Heart left ventricle (tissue), 16 donors: ENCODE measurements at places on chromosomes 2 and 18. TPM values are rescaled to one million over a fixed set of nuclear protein-coding genes. Genes with fewer than 3 reads are reported as not detected.

- DNase-seq: no peak
- no peaks in the 10 kb centered on the region for H3K36me3 ChIP-seq
- peak overlapping the region; percentile 79 for H3K27ac ChIP-seq
- H3K4me1 ChIP-seq: peaks cover 21% of the 10 kb centered on the region
These were observed 67.4 kb downstream of the BCL11A start for GRCh38 chr2:60486067-60486466.

DNA sequence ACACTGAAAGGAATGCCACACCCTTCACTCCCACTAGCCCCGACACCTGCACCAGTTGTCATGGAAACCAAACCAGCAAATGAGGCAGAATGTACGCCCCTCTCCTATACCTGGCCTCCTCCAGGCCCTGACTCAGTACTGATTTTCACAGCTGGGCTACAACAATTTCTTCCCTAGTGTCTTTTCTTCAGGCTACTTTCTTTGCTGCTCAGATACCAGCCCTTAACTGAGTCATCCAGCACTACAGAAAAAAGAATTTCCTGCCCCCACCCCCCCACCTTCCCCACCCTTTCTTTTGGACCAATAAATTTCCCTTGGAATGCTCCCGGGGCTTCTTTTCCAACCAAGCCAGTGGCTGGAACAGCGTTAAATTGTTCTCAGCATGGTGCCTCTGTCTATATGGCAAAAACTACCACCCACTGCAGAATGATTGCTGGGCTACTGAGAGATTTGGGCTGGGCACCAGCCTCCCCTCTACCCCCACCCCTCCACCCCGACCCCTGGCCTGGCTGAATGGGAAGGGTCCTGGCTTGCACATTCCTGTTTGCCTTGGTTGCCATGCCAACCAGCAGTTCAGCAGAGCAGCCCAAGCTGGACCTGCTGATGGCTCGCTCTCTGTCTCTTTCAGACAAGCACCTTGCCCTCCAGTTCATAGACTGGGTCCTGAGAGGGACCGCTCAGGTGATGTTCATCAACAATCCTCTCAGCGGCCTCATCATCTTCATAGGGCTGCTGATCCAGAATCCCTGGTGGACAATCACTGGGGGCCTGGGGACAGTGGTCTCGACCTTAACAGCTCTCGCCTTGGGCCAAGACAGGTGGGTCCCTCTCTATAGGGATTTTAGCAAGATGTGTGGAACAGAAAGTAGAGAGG is 11.3 kb downstream of the SLC14A2 start:
- H3K36me3 ChIP-seq: no peaks in the 10 kb centered on the region
- DNase-seq: no peak
- no peak overlapping the region for H3K4me3 ChIP-seq
- H3K27ac ChIP-seq: no peak overlapping the region
- H3K4me1 ChIP-seq: no peaks in the 10 kb centered on the region

DNA sequence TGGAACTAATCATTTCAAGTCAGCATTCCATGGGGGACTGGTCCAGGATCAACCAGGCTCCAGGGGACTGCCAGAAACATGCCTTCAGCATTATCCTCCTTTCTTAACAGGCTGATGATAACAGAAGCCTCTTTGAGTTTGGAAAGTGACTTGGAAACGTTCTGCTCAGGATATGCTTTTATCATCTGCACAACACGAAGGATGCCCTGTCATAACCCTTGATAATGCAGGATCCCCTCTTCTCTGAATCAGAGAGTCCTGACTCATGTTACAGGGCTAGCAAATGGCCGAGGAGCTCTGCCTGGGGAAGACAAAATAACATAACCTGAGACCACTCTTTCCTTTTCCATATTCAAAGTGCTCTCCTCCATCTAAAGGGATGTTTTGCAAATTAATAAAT is 6.7 kb downstream of the SCYGR3 start:
- H3K27me3 ChIP-seq: no peaks in the 10 kb centered on the region
- no peak overlapping the region for H3K4me3 ChIP-seq
- H3K4me1 ChIP-seq: no peaks in the 10 kb centered on the region
- no peaks in the 10 kb centered on the region for H3K36me3 ChIP-seq
- no peak overlapping the region for H3K27ac ChIP-seq

DNA sequence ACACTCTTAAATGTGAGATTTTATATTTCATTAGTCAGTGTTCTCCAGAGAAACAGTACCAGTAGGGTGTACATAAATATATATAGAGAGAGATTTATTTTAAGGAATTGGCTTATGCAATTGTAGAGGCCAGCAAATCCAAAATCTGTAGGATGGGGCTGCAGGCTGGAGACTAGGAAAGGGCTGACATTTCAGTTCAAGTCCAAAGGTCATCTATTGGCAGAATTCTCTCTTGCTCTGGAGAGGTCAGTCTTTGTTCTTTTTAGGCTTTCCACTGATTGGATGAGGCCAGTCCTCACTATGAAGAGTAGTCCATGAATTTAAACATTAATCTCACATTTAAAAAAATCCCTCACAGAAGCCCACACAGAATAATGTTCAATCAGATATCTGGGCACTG is 170.8 kb upstream of the NCKAP5 start:
- no peak overlapping the region for H3K4me3 ChIP-seq
- H3K36me3 ChIP-seq: no peaks in the 10 kb centered on the region
- DNase-seq: no peak
- H3K27ac ChIP-seq: no peak overlapping the region
- H3K27me3 ChIP-seq: no peaks in the 10 kb centered on the region

DNA sequence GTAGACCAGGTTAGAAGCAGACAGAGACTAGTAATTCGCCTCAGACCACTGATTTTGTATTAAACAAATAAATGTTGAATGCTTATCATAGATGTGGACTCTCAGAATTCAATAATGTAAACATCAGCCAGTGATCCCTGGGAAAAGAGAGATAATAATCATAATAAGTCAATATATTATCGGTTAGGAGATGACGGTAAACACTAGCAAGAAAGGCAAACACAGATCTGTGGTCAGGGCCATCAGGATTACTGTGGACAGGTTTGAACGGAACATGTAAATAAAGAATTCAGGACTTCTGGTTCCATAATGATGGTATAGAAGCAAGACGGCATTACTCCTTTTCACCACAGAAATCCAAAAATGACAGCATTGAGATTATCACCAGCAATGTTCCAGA is 861.6 kb downstream of the CBLN2 start:
- no peaks in the 10 kb centered on the region for H3K27me3 ChIP-seq
- H3K36me3 ChIP-seq: no peaks in the 10 kb centered on the region
- no peak for DNase-seq
- no peaks in the 10 kb centered on the region for H3K4me1 ChIP-seq
- H3K4me3 ChIP-seq: no peak overlapping the region

DNA sequence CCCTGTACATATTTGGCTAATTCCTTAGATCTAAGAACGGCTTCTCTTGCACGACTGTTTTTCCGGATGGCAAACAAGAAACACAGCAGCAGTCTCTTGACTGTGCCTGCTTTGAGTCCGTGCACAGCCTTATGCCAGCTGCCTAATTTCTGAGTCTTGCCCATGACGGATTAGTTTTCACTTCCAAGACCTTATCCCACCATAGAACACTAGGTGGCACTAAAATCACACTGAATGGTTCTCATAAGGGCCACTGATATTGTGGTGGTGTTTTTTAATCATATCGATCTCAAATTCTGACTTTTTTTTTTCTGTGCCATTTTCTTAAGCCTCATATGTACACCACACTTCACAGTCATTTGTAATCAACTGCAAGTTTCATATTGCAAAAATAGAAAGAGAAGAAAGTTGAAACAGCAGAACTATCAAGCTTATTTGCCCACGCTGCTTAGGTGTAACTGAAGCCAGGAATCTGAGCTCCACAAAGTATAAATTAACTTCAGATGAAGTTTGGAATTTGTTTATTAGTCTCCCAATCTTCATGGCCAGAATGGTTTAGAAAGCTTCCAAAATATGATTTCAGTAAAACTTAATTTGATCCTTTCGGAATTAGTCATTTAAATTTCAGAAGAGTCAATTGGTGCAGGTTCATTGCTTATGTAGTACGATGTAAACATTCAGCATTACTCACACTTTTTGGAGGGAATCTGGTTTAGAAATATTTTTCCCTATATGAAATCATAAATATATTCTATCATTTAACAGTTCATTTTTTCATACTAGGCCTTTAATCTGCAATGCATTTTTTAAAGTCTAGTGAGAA is 45.5 kb upstream of the SCN7A start:
- H3K27me3 ChIP-seq: no peaks in the 10 kb centered on the region
- H3K27ac ChIP-seq: no peak overlapping the region
- H3K4me1 ChIP-seq: no peaks in the 10 kb centered on the region
- no peak overlapping the region for H3K4me3 ChIP-seq
- no peak for DNase-seq

DNA sequence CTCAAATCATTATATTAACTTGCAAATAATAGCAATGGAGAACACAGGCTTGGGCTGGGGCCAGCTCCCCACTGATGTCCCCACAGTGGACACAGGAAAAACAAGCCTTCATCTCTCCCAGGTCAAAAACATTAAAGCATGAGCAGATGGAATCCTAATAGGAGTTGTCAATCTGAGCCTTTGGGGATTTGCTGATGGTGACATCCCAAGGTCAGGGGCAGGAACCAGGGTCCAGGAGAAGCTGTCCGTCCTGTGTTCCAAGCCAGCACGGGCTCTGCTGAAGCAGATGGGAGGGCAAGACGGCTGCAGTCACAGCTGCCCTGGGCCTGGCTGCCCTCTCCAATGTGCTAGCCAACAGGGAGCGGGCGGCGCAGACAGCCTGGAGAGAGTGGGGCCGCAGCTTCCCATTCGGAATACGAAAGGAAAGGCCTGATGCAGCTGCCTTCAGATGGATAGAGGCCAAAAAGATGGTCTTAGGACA is 135.5 kb downstream of the NDUFA10 start:
- no peak overlapping the region for H3K4me3 ChIP-seq
- no peak overlapping the region for H3K27ac ChIP-seq
- no peak for DNase-seq
- H3K36me3 ChIP-seq: no peaks in the 10 kb centered on the region
- H3K27me3 ChIP-seq: no peaks in the 10 kb centered on the region
- H3K4me1 ChIP-seq: no peaks in the 10 kb centered on the region

GRCh38 chr2:164568317-164568716 is 53.0 kb downstream of the GRB14 start:
- no peaks in the 10 kb centered on the region for H3K4me1 ChIP-seq
- no peaks in the 10 kb centered on the region for H3K36me3 ChIP-seq
- H3K4me3 ChIP-seq: peak overlapping the region; percentile 20
- no peaks in the 10 kb centered on the region for H3K27me3 ChIP-seq
- no peak overlapping the region for H3K27ac ChIP-seq

DNA sequence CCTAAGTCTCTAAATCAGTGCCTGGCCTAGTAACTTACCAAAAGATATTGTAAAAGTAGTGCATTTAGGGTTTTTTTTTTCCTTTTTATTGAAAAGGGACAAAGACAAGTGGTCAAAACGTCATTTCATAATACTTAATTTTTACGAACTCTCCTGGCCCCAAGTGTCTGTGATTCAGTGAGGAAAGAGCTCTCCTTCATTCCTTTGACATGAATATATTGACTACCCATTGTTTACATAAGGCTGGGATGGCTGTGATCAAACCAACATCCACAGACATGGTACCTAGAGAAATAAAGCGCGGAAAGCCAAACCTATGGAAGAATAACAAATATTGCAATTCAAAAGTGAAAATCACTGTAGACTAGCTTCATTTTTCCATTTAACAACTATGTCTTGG is 198.4 kb downstream of the BABAM2 start:
- no peak overlapping the region for H3K27ac ChIP-seq
- no peaks in the 10 kb centered on the region for H3K4me1 ChIP-seq
- no peaks in the 10 kb centered on the region for H3K36me3 ChIP-seq
- H3K4me3 ChIP-seq: no peak overlapping the region
- no peaks in the 10 kb centered on the region for H3K27me3 ChIP-seq

DNA sequence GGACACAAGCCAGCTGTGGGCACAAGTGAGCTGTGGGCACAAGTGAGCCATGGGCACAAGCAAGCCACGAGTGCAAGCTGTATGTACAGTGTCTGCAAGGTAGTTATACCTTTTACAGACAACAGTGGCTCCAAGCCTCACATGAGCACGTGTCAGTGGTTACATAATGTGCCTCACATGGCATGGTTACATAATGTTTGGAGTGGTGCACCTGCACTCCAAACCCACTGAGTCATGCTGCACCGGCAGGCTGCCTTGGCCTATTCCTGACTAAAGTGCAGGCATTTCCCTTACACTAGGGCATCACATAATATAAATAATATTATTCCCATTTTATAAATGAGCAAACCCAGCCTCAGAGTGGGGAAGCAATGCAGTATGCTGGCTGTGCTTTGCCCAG is 62.6 kb downstream of the MARCO start:
- H3K4me1 ChIP-seq: peaks cover 4% of the 10 kb centered on the region
- H3K27me3 ChIP-seq: peaks cover 6% of the 10 kb centered on the region
- no peak overlapping the region for H3K27ac ChIP-seq
- H3K36me3 ChIP-seq: no peaks in the 10 kb centered on the region

GRCh38 chr18:41881285-41881684 is 73.7 kb upstream of the PIK3C3 start:
- no peaks in the 10 kb centered on the region for H3K36me3 ChIP-seq
- H3K27me3 ChIP-seq: no peaks in the 10 kb centered on the region
- H3K4me3 ChIP-seq: no peak overlapping the region
- no peaks in the 10 kb centered on the region for H3K4me1 ChIP-seq

GRCh38 chr2:113257516-113258264 is 21.0 kb downstream of the PAX8 start:
- no peak overlapping the region for H3K27ac ChIP-seq
- no peak for DNase-seq
- no peak overlapping the region for H3K4me3 ChIP-seq
- no peaks in the 10 kb centered on the region for H3K36me3 ChIP-seq

DNA sequence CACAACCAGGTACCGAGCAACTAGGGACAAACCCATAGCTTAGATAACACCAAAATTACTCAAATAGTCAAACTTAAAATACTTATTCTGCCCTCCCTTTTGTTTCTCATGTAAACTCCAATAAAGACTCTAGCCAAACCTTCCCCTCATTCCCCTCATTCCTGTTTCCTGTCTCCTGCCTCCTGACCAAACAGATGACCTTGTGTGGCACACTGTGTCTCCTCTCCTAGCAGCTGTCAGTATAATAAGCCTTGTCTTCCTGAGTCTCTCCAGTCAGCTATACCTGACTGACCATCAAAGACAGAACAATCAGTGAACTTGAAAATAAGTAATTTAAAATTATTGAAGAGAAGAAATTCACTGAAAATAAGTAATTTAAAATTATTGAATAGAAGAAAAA is 14.3 kb downstream of the SULT1C4 start:
- no peaks in the 10 kb centered on the region for H3K27me3 ChIP-seq
- DNase-seq: no peak
- H3K4me1 ChIP-seq: no peaks in the 10 kb centered on the region
- no peak overlapping the region for H3K27ac ChIP-seq
- peaks cover 19% of the 10 kb centered on the region for H3K36me3 ChIP-seq
- H3K4me3 ChIP-seq: no peak overlapping the region

GRCh38 chr2:195488567-195488966 is 168.5 kb upstream of the SLC39A10 start:
- no peaks in the 10 kb centered on the region for H3K27me3 ChIP-seq
- no peaks in the 10 kb centered on the region for H3K36me3 ChIP-seq
- DNase-seq: no peak
- no peaks in the 10 kb centered on the region for H3K4me1 ChIP-seq
- no peak overlapping the region for H3K27ac ChIP-seq

CNDP1 gene
- not detected for total RNA-seq

UNC80 gene
- total RNA-seq: 0.27 TPM

WDR12 gene
- 33.8 TPM for total RNA-seq

SETBP1 gene
- 3.8 TPM for total RNA-seq

TEX44 gene
- total RNA-seq: not detected

ST6GAL2 gene
- total RNA-seq: 0.75 TPM

LRRFIP1 gene
- 110 TPM for total RNA-seq
